ENCODE measurements at places on chromosomes 2 and 18. TPM values are rescaled to one million over a fixed set of nuclear protein-coding genes. Genes with fewer than 3 reads are reported as not detected.

STPG4 gene
- 0.40 TPM for total RNA-seq

- no peak for DNase-seq
- peaks cover 2% of the 10 kb centered on the region for H3K27me3 ChIP-seq
- H3K36me3 ChIP-seq, result peaks cover 5% of the 10 kb centered on the region
Measured at GRCh38 chr2:232219496-232219870, 159.1 kb upstream of the ALPP start.

DNA sequence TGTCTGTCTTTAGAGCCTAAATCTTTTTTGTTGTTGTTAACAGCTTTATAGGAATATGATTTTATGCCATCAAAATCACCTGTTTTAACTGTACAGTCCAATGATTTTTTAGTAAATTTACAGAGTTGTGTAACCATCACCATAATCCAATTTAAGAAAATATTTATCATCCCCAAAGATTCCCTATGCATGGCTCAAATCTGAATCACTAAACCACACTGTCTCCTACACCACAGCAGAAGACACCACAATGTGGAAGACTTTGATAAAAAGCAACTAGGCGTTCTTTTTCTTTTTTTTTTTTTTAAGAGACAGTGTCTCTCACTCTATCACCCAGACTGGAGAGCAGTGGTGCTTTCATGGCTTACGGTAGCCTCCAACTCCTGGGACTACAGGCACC lies 99.6 kb downstream of the TXNL1 start:
- peaks cover 8% of the 10 kb centered on the region for H3K27me3 ChIP-seq
- H3K36me3 ChIP-seq, result no peaks in the 10 kb centered on the region
- peak; percentile 64 for DNase-seq
- no peak overlapping the region for H3K4me3 ChIP-seq
- peaks cover 17% of the 10 kb centered on the region for H3K4me1 ChIP-seq
- H3K27ac ChIP-seq, result no peak overlapping the region

GRCh38 chr2:182619276-182619675 lies 96.8 kb upstream of the DNAJC10 start:
- no peak overlapping the region for H3K4me3 ChIP-seq
- H3K27me3 ChIP-seq, result no peaks in the 10 kb centered on the region
- no peaks in the 10 kb centered on the region for H3K36me3 ChIP-seq
- H3K4me1 ChIP-seq, result peaks cover 62% of the 10 kb centered on the region

- H3K27me3 ChIP-seq, result peaks cover 6% of the 10 kb centered on the region
- no peak overlapping the region for H3K4me3 ChIP-seq
- H3K36me3 ChIP-seq, result no peaks in the 10 kb centered on the region
- DNase-seq, result no peak
- peaks cover 20% of the 10 kb centered on the region for H3K4me1 ChIP-seq
Measured at GRCh38 chr2:55137024-55137958, 87.0 kb upstream of the RTN4 start.

- H3K4me3 ChIP-seq, result no peak overlapping the region
- H3K36me3 ChIP-seq, result no peaks in the 10 kb centered on the region
Measured at GRCh38 chr2:111054791-111055691, 65.7 kb upstream of the BCL2L11 start.

GRCh38 chr2:239400596-239401066 lies at the start of gene HDAC4:
TSS of gene HDAC4 (minus strand) at chr2:239401020. CDS start at chr2:239352699, 48,321 bp downstream.
- H3K4me3 ChIP-seq, result peak within 1 kb of the TSS; percentile 92
- no peak for DNase-seq
- H3K27me3 ChIP-seq, result peaks cover 5% of the 10 kb centered on the region
- peaks cover 12% of the 10 kb centered on the region for H3K36me3 ChIP-seq

DNA sequence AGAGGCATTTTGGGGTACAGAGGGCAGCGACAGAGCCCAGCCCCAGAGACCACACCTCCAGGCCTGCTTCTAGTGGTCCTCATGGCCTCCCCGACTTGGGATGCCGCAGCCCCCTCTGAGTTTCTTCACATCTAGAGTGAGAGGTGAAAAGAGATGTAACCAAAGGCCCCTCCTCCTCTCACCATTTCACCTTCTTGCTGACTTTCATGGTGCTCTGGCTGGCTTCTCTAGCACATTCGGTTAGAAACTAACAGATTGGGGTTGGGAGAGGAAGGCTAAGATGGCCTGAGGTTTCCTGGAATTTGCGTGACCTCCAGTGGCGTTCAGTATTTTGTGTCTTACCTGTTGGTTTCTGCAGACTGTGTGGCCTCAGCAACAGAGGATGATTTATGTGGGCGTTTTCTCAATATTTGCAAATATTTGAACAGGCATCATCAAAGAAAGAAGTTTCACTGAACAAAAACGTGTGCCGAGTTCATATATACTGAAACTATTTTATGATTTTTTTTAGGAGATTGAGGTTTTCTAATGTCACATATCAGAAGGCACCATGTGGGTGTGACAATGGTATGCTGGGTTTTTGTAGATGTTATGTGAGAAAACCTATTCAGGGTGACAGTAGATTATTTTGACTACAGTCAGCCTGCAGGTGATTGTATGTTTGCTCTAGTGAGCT lies 69.9 kb upstream of the BCL2L11 start:
- no peak overlapping the region for H3K27ac ChIP-seq
- no peaks in the 10 kb centered on the region for H3K36me3 ChIP-seq

GRCh38 chr2:203822240-203822639 lies 45.3 kb upstream of the CTLA4 start:
- no peak overlapping the region for H3K4me3 ChIP-seq
- no peak for DNase-seq
- H3K4me1 ChIP-seq, result no peaks in the 10 kb centered on the region
- peaks cover 21% of the 10 kb centered on the region for H3K27me3 ChIP-seq

Data from HFFc6 (cell line).